T-helper 2 cell (primary cell): ENCODE measurements at places on chromosomes 7 and 10.

DNA sequence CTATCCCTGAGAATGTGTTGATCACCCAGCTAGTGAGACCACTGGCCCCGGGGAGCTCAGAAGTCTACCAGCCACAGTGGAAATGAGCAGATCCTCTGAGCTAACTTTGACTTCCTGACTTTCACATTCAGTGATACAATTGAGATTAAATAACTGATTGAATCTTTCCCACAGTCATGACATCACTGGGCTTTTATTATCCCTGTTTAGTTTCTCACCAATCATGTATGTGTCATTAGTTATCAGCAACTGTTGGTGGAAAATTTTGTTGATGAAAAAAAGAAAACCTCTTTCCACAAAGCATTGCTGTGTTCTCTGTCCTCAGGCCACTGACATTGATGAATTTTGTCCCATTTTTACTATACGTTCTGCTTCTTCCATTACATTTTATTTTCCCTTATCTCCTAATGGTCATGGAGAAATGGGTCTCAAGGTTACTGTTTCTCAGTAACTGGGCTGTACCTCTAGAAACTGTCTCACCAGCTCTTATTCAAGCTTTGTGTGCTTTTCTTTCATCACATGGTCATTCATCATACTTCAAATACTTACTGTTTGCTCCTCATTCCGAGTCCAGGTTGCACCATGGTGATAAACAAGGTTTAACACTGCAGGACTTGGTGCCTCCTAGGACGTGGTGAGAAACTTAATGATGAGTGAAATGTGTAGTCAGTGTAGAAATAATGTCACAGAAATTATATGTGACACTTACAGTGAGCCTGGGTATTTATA lies 304.7 kb downstream of the CDK14 start:
- DNase-seq: no peak

DNA sequence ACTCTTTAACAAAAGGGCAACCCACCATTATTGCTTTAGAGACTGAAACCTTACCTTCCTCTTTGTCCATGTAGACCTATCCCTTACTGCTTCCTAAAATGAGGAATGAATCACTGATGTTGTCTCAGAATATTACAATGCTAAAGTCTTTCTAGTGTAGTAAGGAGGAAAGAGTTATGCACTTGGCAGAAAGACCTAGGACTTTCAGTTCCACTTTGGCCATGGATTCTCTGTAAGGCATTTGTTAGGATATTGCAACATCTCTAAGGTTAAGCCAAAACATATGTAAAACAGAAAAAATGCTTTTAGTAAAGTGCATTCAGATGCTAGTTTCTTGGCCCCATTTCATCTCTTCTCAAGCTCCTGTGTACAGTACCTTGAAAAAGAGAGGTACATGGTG lies 230.9 kb downstream of the PARD3 start:
- no peak for DNase-seq

DNA sequence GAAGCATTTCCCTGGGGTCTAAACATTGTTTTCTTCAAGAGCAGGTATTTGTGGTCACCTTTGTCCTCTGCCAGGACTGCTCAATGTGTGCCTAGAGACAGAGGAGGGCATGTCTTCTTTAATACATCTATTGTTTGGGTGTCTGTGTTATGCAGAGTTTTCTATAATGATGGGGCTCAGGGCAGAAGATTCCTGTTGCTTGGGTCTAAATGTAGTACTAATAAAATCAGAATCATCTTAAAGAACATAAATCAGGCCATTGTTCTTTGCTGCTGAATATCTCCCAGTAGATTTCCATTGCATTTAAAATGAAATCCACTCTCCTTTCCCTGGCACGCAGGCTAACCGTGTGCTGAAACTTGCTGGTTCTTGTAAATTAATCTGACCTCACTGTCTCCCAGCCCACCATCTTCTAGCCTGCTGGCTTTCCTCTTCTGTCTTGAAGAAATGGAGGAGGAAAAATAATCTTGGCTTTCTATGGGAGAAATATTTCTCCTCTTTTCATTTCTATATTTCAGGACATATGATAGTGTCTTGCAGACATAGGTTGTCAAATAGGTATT lies 1396.8 kb downstream of the GATA3 start:
- DNase-seq: no peak

GRCh38 chr10:102904346-102904745 lies 13.7 kb upstream of the CNNM2 start:
- no peak for DNase-seq

DNA sequence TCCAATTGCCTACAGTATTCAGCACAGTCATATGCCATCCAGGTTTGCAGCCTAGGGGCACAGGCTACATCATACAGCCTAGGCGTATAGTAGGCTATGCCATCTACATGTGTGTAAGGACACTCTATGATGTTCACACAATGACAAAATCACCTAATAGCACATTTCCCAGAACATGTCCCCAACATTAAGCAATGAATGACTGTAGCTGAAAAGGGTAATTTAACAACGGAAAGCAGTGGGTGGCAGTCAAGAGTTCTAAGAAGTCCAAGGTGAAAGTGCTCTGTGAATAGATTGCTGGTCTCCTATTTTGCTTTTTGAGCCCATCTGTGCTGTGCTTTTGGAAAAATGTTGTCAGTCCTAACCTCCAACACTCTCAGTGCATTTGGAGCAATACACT lies 162.6 kb downstream of the KLF6 start:
- DNase-seq: no peak
